ENCODE measurements at places on chromosomes 12 and 14.

- no peak for DNase-seq
Measured at GRCh38 chr12:14384783-14385638, 19.5 kb downstream of the ATF7IP start.

- no peak for DNase-seq
Measured at GRCh38 chr12:701896-702539, 38.8 kb upstream of the NINJ2 start.

GRCh38 chr12:15278816-15279658 is 43.3 kb upstream of the PTPRO start:
- DNase-seq, result no peak

DNA sequence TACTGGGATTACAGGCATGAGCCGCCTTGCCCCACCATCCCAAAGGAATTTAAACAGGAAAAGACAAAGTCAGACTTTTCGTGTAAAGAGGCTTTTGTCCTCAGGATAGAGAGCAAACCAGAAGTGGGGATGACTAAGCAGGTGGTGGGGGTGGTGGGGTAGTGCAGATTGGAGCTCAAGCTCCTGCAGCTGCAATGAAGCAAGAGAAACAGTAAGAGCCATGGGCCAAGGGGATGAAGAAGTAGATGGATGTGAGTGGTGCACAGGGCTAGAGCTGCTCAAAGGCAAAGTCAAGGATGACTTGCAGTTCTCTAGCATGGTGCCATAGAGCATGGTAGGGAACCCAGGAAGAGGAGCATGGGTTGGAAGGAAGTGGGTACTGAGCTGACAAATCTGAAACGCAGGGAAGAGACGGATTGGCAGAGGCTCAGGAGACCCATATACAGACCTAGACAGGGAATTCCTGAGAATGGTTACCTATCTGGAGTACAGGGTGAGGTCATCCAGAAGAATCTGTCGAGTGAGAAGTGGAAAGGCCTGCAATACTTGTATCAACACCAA is 11.4 kb upstream of the RNF34 start:
- no peak for DNase-seq

Measured in stimulated activated CD4-positive, alpha-beta T cell treated with anti-CD3 and anti-CD28 coated beads, Interleukin-1b, Interleukin-23, amount 100 ng/mL, for 1 hour (primary cell).